ENCODE measurements at places on chromosomes 4 and X.

DNA sequence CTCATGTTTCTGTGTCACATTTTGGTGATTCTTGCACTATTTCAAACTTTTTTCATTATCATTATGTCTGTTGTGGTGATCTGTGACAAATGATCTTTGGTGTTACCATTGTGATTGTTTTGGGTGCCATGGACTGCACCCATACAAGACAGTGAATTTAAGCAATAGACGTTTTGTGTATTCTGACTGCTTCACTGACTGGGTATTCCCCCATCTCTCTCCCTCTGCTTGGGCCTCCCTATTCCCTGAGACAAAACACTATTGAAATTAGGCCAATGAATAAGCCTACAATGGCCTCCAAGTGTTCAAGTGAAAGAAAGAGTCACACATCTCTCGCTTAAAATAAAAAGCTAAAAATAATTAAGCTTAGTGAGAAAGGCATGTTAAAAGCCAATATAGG, 60.2 kb downstream of the BANK1 start:
- DNase-seq: no peak

DNA sequence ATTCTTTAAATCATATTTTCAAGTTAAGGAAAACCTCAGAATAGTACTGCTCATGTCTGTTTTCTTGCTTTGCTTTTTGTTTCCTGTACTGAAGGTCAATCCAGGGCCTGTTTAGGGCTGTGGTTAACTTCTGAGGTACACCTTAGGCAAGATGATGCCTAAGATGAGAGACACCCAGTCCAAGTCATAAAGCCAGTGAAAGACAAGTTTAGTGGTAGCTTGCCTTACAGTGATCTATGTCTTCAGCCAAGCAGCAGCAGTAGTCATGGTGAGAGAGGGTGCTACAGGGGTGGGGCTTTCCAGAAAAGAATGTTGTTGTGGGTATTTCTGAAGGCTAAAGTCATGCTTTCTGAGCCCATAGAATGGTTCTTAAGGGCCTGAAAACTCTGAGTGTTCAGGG, 173.7 kb downstream of the VSIG4 start:
- DNase-seq: no peak

- no peak for DNase-seq
These were observed 644.5 kb upstream of the ATOH1 start for GRCh38 chr4:93184053-93184452.

DNA sequence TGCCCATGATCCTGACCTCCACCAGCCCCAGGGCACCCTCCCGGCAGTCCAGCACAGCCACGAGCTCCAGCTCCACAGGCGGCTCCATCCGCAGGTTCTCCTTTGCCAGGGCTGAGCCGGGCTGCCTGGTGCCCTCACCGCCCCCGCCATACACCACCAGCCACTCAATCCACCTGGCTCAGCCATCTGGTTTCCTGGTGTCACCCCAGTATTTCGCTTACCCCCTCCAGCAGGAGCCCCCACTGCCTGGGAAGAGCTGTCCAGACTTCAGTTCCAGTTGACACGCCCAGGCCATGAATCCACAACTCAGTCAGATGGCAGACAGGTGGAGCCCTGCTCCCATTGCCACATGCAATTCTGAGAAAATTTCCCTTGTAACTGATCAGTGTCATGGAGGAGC, 3.9 kb downstream of the SHISA3 start:
- no peak for DNase-seq

- no peak for DNase-seq
These were observed 53.1 kb upstream of the TSPAN5 start for GRCh38 chr4:98711526-98711925.

DNA sequence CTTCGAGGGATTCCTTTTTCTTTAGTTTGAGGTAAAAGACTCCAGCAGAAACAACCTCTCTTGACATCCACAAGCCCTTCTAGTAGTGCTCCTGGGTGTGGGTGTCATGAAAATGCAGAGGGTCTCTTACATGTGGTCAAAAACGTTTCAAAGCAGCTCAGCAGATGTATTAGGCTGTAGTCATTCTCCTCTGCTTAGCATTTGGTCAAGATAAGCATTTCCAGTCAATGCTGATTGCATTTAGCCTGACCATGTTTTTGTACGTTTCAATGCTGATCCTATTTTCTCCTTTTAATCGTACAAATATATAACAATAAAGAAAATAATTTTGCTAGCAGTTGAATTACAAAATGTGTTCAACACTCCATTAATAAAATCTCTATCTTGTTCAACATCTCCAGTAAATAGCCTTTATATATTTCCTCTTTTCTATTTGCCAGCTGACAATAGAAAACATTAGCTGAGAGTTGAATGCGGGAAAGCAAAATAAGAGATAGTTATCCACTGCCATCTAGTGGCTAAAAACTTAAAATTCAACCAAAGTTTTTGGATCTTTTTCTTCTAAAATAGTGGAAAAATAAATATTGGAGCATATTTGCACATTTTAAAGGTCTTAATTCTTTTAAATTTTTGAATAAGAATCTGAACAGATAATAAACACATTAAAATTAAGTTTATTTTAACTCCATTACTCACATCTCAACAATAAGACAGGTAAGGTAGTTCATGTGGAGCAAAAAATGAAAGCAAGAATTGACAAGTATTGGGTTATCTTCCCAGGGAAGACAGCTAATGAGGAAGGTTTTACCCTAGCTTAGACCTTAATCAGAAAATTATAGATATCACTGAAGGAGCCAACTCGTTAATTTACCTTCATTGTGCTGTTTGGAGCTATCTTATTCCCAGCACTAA, 15.2 kb upstream of the PACRGL start:
- DNase-seq: no peak

GRCh38 chr4:75995727-75996126, 5.0 kb upstream of the SDAD1 start:
- DNase-seq: peak; percentile 16

DNA sequence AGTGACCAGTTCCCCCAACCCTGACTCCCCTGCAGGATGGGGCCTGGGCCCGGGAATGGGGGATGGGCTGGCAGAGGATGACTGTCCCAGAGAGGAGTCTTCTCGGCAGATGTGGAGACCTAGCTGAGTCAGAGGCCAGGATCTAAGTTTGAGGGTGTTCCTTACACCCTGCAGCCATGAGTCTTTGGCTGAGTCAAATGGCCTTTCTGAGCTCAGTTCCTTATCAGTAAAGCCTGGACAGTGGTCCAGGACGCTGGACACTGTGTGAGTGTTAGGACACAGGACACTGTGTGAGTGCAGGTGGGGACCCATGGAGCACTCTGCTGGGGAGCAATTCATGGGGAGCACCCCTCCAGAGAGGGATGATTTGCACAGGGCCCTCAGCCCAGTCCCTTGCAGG, 5.0 kb downstream of the IL9R start:
- DNase-seq: no peak

GRCh38 chrX:1600406-1601050, 9.1 kb downstream of the AKAP17A start:
- DNase-seq: no peak

DNA sequence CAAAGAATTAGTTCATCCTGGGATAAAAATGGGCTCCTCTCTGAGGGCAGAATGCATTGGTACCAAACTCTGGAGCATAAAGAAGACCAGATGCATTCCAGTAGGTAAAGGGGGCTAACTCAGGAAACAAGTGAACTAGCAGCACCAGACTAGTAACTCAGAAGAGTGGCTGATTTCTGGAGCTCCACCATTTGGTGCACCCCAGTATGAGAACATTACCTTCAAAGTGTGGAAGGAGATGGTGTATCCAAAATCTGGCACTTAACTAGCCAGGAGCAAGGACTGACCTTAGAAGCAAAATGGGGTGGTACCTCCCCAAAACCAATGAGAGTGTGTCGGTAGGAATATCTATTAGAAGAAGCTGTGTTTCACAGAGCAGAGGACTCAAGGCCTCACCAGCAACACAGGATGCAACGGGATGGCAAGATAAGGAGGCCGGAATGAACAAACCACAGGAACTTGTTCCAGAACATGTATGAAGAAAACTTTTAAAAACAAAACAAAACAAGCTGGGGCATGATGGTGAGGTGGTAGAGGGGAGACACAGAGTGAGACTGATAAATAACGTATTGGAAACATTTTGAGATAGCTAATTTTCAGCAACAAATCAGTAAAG, 142.3 kb downstream of the INPP4B start:
- no peak for DNase-seq

DNA sequence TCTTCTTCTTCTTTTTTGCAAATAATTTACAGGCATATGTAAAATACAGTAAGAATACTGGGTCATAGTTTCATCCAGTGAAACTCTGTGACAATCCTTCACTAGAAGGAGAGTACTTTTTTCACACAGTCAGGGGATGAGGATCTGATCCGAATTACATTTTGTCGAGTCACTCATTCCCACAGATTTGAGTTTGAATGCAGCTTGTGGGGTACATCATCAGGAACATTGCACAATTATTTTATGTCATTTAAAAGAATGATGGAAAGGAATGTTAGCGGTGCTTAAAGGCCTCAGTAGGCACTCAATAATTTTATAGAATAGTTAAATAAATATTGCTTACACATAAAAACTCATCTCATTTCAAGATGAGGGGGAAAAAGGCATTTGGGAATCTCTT, 88.6 kb downstream of the CHRNA9 start:
- no peak for DNase-seq

DNA sequence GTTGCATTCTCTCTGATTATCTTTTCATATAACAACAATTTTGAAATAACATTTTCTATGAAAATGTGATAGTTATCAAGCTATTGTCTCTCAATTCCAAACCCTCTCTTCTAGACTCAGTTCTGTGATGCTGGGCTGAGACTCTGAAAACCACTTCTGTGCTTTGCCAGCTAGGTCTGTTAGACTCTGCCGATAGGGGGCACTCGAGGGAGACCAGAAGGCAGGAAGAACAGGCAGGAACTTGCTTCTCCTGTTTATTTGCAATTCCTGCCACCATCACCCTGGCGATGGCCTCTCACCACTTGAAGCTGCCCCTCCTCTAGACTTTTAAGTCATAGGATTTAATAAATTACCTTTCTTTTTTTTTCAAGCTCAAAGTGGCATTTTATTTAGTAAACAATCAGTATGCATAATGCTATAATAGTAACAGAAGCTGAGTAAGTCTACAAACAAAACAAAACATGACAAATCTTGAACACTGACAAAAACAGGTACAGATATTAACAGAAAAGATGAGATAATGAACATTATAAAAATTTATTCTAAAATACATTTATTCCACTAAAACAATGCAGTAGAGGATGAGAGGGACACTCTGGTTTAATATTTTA, 49.7 kb downstream of the RASL11B start:
- peak; percentile 43 for DNase-seq

DNA sequence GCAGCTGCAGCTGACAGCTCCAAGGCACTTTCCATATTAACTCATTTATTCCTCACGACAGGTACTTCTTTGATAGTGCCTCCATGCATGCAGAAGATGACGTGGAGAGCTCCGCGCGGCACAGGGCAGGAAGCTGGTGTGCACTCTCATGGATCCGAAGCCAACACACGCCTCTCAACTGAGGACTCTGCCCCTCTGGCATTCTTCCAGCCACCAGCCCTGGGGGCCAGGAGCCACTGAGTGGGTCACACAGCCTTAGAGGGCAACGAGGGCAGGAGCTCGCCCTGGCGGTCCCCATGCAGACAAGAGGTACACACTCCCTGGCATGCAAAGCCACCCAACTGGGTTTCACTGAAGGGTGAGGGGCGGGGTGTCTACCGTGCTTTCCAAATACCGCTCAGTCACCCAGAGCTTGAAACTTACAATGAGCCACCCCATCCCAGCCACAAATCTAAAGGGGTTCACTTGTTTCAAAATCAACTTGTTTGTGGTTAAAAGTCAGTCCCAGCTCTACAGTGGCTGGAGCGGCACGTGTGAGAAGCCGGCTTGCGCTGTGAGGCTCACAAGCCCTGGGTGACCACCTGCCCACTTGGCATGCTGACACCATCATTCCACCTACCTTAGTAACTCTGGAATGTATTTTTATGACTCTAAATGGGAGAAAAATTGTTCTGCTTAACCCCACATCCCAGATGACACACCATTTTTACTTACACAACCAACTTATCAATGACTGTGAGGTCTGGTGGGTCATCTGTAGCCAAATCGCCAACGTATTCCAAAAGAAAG, 16.2 kb downstream of the NOP14 start:
- DNase-seq: no peak

DNA sequence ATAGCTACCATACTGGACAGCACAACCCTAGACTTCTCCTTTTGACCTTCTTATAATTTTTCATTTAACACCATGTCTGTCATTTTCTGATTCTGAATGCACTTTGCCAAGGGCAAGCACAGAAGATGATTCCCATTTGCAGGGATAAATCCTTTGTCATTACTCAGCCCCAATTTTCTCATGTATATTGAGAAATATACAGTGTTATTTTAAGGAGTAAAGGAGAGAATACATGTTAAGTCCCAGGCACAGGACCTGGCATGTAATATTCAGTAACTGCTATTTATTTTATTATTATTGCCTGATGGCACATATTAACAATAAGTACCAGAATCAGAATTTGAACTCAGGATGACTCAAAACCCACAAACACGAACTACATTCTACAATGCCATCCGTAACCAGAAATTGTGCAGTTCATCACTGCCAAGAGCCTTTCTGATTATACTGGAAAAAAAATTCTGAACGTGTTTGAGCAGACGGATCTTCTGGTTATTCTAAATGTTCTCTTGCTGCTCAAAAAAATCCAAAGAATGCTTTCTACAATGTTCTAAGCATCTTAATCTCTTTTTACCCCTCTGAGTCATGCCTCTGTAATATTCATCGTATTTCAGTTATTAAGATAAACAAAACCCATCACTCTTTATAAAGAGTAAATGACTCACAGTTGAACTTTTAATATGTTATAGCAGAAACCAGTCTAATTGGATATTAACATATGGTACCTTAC, 170.0 kb downstream of the MID1 start:
- no peak for DNase-seq

- DNase-seq: peak; percentile 3
These were observed 157.6 kb downstream of the DCLK2 start for GRCh38 chr4:150235808-150236271.

DNA sequence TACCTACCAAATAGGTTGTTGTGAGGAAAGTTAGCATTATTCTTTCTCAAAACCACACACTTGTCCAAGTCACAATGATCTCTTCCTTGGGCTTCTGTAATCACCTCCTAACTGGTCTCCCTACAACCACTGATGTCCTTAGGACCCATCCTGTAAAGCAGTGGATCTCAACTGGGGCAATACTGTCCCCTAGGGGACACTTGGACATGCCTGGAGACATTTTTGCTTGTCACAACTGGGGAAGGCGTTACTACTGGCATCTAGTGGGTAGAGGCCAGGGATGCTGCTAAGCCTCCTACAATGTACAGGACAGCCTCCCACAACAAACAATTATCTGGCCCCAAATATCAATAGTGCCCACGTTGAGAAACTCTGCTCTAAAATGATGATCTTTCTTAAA, 118.7 kb upstream of the AP1S2 start:
- no peak for DNase-seq

GRCh38 chr4:121221608-121222007, 57.5 kb upstream of the TNIP3 start:
- DNase-seq: no peak

DNA sequence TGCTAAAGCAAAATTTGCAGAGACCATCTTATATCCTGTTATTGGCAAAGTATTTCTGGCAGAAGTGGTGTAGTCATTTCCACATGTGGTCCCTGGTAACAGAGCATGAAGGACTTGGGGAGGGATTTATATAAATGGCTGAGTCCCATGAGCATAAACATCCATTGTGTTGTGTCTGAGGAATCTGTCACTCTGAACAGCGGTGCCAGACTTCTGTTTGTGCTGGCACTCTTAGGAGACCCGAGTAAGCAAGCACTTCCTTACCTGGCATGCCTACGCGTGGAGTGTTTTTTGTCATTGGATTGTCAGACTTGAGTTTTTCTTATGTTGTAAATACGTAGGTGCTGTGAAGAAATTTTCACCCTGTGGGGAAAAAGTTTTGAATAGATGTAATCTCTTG, 285.9 kb downstream of the ARHGAP10 start:
- DNase-seq: no peak

Measured in NCI-H1048 (cell line).